ENCODE measurements at places on chromosomes 6 and 20. TPM values are rescaled to one million over a fixed set of nuclear protein-coding genes. Genes with fewer than 3 reads are reported as not detected.

GRCh38 chr20:9807136-9807535 lies 31.7 kb downstream of the PAK5 start:
- no peak for DNase-seq

DNA sequence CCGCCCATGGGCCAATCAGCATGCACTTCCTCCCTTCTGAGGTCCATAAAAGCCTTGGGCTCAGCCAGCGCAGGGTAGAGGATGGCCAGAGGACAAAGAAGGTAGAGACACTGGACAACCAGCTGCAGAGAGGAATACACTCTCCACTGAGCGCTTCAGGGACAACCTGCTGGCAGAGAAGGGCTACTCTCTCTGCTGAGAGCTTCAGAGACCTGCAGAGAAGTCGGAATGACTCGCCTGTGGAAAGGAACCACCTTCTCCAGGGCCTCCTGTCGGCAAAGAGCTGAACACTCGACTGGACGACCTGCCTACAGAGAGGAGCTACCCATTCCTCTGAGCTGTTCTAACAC lies 31.4 kb upstream of the SLA2 start:
- DNase-seq, result no peak

- DNase-seq, result no peak
Observed at GRCh38 chr6:37069639-37070038, 64.2 kb downstream of the FGD2 start.

- DNase-seq, result no peak
Observed at GRCh38 chr6:54801669-54802068, 44.9 kb upstream of the FAM83B start.

DNA sequence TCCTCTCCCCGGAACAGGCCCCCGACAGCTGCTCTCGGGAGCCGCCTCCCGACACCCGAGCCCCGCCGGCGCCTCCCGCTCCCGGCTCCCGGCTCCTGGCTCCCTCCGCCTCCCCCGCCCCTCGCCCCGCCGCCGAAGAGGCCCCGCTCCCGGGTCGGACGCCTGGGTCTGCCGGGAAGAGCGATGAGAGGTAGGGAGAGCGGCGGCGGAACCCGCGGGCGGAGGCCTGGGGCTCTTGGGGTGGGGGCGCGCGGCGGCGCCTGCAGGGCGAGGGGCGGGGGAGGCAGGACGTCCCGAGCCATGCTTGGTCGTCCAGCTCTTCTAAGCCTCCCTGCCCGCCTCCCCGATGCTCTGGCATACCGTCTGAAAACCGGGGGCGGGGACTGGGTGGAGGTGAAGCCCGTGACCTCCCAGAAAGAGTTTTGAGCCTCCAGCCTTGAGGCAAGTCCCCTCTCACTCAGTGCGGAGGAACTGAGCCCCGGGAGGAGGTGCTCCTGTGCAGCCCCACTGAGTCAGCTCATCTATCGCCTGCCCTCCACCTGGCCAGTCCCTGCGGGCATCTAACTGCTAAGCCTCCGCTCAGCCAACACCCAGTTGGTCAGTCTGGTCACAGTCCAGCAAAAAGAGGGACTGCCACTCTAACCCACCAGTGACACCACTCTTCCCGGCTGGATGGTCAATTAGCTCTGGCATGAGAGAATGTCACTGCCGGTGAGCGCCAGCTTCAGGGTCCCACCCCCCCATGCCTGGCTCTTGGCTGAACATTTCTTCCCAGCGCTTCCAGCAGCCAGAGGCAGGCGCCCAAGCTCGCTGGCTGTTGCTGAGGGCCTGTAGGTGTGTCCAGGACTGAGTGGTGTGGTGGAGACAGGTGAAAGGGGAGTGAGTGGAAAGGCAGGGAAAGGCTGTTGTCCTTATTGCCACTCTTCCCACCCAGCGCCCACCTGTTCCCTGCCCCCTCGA lies 482 bp downstream of the DDR1 start:
- DNase-seq, result no peak

DNA sequence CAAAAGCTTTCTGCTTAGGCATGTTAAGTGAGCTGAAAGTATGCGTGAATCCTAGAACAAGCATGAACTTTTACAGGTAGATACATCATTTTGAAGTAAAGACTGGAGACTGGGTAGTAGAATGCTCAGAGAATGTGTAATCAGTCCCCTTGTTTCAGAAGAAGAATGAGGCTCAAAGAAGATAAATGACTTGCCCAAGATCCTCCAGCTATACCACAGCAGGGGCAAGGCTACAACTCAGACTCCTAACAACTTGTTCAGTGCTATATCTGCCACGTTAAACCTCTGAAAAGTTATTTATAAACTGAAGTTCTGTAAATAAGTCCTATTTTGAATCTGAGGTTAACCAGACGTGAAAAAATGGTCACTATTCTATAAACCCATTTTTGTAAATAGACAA lies 2.9 kb downstream of the RIPOR2 start:
- DNase-seq, result no peak

DNA sequence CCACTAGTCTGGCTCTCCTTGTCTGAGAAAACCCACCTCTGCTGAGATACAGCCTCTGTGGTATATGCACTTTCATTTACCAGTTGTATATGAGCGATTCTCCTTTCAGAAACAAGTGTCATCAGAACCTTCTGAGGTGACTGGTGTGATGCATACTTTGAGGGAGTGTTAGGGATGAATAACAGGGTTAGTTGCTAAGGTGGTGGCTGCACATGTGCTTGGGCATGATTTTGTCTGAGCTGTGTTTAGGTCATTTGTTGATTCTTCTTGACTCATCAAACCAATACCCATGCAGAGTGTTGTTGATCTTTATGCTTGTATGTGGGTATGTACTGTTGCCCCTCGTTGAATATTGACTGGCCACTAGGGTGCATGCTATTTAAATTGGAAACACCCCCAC lies 25.7 kb downstream of the DTD1 start:
- no peak for DNase-seq

GRCh38 chr6:137097057-137097456 lies 52.3 kb upstream of the IL20RA start:
- DNase-seq, result no peak

- no peak for DNase-seq
Observed at GRCh38 chr20:37530696-37531095, 3.0 kb upstream of the BLCAP start.

DNA sequence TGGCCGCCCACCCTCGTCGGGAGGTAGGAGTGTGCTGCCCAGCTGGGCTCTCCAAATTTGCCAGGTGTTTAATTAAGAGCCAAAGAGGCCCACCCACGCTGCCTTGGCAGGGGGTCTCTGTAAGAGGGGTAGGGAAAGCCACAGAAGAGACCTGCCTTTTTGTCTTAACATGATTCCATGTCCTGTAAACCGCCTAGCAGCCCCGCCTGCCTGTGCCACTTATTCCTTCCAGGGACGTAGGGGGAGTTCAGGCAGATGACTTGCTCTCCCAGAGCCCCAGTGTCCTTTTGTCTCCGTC lies 2.1 kb downstream of the FAM210B start:
- DNase-seq, result no peak

DNA sequence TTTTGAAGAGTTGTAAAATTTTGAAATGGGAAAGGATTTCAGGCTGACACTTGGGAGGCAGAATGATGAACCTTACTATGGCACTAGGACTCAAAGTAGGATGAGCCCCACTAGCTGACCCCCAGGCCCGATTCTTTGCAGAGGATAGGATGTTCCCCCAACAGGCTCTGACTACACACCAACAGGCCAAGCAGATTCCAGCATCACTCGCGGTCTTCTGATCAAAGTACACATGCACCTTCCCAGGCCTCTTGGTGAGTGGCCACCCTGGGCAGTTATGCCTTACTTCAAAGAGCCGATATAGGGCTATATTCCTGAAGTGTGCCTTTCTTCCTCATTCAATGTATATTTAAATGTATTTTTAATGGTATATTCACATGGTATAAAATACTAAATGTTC lies 117.6 kb upstream of the TMEM181 start:
- no peak for DNase-seq

HRH3 gene
- not detected for total RNA-seq

C6orf141 gene
- total RNA-seq, result 0.35 TPM

DNA sequence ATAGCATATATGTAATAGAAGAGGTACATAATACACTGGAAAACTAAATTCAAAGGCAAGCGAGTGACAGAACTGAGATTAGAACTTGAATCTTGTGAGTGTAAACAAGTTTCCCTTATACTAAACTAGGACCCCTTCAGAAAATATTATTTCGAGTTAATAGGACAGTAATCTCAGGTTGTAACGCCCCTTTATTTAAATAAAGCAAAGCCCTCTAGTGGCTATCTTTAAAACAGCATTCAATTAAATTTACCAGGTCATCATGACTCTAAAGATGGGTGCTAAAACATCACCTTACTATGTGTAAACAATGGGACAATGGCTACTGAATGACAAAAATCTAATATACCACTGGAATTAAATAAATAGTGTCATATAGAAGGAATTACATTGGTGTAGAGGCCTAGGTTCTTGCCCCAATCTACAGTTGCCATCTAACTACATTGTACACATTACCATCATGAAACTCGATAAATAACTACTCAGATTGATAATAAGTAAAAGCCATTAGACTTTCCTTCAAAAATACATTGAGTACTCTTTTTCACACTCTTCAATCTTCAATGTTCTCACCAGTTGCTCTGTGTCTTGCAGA lies 255.4 kb upstream of the IRAK1BP1 start:
- DNase-seq, result no peak

LCA5 gene
- total RNA-seq, result 2.2 TPM

RAET1E gene
- total RNA-seq, result 1.2 TPM

NRM gene
- total RNA-seq, result 5.3 TPM

CLVS2 gene
- total RNA-seq, result 0.03 TPM

GRCh38 chr6:35728683-35729678 lies 7.9 kb upstream of the ARMC12 start:
- DNase-seq, result peak; percentile 75

HCRTR2 gene
- not detected for total RNA-seq

- no peak for DNase-seq
Observed at GRCh38 chr6:75266716-75267291, 17.8 kb downstream of the TMEM30A start.

DNA sequence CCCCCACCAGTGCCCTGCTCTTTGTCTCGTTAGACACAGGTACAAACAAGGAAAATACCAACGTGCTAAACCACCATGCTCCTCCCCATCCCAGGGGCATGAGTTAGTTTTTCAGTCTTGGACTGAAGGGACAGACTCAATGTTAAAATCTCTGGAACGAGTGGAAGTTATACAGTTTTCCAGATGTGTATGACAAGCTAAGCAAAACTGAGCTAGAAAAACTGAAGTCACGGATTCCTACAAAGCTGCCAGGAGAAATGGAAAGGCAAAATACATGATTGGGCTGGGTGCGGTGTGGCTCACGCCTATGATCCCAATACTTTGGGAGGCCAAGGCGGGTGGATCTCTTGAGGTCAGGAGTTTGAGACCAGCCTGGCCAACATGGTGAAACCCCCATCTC lies 34.3 kb upstream of the QKI start:
- DNase-seq, result no peak

DNA sequence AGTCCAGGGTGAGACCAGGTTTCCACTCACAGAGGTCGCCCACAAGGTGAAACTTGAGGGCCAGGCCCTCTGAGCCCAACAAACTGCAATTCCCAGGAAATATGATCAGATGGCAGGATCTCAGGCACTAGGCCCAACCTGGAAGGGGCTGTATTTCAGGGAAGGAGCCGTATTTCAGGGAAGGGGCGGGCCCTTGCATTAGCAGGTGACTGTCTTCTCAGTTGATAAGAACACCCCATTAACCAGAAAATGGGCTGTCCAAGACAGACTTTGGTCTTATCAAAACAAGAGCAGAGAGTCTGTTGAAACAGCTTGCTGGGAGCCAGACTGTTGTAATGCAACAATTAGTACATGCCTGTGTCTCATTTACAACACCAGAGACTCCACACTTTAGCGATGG lies 10.9 kb upstream of the BNIP5 start:
- no peak for DNase-seq

DNA sequence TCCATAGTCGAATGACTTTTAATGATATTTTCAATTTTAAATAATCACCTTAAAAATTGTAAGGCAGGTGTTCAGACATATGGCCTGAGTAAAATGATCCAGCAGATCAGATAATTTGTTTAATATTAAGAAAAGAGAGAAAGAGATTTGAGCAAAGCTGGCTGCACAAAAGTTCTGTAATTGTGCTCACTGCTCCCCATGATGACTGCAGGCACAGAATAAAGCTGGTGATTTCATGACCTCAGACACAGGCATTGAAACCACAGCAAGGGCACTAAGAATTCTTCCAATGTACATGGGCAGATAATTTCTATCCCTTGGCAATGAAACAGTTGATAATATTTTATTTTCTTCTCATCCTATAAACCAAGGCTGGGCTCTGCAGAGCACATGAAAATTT lies 553.1 kb downstream of the NKAIN2 start:
- no peak for DNase-seq

DNA sequence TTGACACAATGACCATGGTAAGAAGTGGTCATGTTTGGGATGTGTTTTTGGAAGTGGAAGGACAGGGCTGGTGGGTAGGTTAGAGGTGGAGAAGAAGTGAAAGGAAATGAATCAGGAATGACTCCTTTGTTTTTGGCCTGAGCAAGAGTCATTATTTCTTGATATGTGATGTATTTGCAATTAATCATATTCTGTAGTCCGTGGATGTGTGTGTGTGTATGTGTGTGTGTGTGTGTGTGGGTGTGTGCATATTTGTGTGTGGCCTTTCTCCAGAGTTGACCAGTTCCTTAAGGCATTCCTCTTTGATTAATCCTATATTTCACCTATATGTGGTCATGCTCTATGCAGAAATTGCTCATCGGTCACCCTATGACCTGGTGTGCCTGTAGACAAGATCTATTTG lies 130.7 kb downstream of the UTRN start:
- no peak for DNase-seq

GRCh38 chr6:78749326-78749725 lies 118.0 kb upstream of the IRAK1BP1 start:
- DNase-seq, result no peak

DNA sequence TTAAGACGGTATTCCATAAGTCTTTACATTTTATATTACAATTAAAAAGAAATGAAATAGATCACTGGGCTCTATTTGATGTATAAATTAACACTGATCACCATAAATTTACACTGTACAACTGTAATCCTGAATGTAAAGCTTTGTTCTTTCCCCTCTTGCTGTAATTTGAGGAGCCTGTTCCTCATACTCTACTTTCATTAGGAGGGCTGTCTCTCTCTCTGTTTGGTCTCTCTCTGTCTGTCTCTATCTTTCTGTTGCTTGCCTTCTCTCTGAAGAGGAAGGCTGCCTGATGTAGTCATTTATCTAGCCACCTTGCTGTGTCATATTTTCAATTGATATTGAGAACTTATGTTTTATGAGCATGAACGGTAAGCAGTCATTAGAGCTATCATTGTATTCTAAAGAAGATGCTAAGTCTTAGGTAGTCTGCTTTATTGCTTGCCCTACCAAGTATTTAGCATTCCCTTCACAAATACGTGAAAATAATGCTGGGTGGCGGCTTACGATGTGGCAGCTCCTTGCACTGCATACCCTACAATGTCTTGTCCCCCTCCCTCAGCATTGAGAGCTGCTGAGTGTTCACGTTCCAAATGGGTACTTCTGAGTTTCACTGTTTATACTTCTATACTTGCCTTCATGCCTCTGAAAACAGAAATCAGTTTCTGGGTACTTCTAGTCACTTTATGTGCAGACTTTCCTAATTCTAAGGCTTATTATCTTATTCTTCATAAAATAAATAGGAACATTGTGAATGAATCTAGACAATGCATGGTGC lies 205.5 kb downstream of the NKAIN2 start:
- no peak for DNase-seq

All from left cardiac atrium (tissue), 4 donors.